Stimulated activated CD4-positive, alpha-beta T cell treated with anti-CD3 and anti-CD28 coated beads, Interleukin-1b, Interleukin-23, amount 100 ng/mL, for 48 hours (primary cell): ENCODE measurements at places on chromosomes 4 and X.

- no peak for DNase-seq
Measured at GRCh38 chr4:140251571-140251970, 97.6 kb upstream of the MAML3 start.

DNA sequence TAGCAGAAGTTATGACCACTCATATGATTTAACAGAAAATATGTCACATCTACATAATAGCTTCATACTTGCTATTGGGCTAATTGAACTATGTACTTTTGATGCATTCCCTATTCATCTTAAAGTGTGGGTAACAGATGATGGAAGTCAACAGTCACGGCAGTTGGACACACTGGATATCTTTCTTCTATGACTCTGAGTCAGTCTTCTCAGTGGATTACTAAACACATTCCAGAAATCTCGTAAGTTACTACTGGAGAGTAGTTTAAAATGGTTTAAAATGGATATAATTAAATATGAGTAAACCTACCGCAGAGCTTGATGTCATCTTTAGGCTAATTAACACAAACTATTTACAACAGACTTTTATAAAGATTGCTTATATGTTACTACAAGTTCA is 30.1 kb upstream of the CFAP299 start:
- no peak for DNase-seq

DNA sequence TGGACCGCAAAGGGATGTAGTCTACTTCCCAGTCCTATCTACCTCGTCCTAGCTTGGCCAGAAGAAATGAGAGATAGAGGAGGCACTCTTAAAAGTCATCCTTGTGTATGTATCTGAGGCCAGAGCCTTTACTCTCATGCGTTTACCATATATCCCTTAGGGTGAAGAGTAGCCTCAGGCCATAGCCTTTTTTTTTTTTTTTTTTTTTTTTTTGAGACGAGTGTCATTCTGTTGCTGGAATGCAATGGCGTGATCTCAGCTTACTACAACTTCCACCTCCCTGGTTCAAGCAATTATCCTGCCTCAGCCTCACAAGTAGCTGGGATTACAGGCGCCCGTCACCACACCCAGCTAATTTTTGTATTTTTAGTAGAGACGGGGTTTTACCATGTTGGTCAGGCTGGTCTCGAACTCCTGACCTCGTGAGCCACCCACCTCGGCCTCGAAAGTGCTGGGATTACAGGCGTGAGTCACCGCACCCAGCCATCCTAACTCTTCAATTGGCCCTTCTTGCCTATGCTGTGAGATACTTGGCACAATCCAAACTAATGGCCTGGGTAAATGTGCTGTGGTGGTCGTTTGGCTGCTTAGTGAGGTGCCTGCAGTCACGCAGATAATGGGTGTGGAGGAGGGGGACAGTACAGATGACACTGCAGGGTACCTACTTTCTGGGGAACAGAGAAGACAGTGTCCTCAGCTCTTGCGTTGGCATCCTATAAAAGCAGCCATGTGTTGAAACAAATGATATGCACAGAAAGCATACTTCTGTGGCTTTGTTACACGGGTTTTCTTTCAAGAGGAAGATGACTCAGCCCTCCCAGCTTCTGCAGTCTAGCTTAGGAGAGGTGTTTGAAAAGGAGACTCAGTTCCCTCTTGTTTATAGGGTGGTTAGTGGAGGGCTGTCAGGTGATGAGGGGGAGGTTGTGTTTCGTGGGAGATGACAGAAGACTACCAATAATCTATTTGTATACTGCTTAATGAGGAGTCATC is 10.4 kb upstream of the DGAT2L6 start:
- DNase-seq, result no peak

GRCh38 chrX:11535156-11535919 is 130.4 kb downstream of the ARHGAP6 start:
- no peak for DNase-seq

- DNase-seq, result no peak
Measured at GRCh38 chr4:123166023-123166422, 230.6 kb upstream of the SPRY1 start.

- DNase-seq, result no peak
Measured at GRCh38 chrX:10608099-10608498, 12.3 kb downstream of the MID1 start.

- DNase-seq, result no peak
Measured at GRCh38 chr4:45518832-45519231, 605.0 kb downstream of the GABRG1 start.

DNA sequence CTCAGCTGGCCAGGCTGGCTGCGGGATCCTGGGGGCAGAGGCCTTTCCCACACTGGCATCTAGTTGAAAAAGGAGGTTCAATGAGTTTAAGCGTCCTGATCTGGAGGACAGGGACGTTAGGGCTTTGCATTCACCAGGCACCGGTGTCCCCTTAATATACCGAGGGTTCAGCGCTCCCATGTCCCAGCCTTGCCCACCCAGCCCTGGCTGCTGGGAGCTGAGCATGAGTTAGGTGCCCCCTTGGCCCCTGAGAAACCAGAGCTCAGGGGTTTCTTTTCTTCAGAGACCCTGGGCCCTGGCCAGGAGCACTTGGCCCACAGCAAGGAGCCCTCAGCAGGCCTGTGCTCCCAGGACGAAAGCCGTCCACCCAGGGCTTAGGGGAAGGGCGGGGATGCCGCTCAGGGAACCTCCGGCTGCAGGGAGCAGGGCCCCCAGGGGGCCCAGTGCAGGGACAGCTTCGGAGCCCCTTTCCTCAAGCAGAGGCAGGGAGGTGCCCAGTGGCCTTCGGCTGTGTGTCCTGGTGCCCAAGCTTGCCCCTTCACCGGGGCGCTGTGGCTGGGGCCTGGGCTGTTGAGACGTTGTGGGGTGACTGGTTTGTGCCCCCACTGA is 20.9 kb upstream of the DUSP9 start:
- DNase-seq, result no peak

GRCh38 chr4:79042079-79042674 is 102.9 kb upstream of the PAQR3 start:
- no peak for DNase-seq

DNA sequence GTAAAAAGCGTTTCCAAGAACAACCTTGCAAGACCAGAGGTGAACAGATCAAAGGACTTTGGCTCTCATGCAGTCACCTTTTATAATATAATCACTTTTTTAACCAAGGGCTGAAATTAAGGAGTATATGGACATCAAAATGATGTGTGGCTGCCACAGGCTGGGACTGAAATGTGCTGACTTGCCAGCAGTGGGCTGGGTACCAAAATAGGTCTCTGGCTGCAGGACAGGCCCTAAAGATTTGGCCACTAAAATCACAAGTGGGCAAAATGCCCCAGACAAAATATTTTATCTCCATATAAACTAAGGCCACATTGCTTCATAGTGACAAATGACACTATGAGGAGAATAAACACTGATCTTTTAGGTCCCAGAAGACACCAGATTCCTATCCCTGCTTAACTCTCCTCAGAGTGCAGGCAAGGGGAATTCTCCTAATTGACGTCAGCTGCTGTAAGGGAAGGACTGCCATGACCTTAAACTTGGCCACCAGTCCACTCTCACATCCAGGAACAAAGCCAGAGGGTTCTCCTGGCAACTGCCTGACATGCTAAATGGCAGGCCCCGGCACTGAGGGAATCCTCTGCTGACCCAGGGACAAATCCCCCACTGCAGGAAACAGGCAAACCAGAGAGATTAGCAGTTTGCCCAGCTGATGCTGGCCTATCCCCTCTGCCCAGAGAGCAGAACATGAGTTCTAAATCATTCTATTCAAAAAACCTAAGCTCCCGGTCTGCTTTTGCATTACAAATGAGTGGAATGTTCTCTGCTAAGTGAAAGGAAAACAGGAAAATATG is 155.8 kb downstream of the PPP3CA start:
- no peak for DNase-seq

DNA sequence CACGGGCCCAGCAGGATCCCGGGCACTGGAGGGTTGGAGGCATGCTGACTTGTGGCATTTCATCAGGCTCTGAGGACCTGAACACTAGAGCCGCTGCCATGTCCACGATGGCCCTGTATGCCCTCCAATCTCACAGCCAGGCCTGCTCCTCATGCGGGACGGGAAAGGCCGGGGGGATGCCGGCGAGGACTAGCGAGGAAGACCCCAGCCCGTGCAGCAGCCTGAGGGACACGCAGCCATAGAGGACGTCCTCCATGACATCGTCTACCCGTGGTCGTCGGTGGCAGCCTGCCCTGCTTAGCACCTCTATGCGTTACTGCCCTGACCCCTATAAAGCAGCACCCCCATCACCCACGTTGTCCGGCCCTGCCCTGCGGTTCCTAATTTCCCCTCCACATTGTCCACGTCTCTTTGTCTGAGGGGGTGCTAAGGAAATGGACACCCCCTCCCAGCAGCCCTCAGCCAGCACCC is 32.6 kb downstream of the HMX1 start:
- no peak for DNase-seq

DNA sequence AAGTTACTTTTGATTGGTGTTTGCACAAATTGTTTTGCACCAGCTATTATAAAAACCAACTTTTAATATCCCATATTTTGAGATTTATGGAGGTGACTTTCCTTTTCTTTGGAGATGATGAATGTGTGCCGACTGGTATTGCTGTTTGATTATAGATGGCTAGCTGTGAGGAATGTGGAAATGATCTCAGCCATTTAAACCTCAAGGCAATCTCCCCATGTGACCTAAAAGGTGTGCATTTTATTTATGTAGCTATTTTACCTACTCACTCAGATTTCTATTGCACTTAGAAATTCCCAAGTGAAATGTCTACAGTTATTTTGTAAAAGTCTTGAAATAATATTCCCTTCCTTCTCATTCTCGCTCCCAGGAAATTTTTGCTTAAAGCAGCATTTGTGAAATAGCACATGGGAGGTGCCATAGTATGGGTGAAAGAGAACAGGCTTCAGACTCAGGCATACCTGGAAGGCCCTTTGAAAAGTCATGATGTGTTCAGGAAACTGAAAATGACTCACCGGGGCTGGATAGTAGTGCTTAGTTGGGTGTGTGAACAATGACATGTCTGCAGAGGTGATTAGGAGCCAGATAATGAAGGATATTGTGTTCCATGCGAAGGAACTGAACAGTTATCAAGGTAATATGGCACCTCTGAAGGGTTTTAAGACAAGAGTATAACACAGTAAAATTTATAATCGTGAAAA is 247.6 kb downstream of the CBLL2 start:
- no peak for DNase-seq

- DNase-seq, result no peak
Measured at GRCh38 chr4:35358001-35358584, 886.2 kb downstream of the ARAP2 start.

- DNase-seq, result no peak
Measured at GRCh38 chr4:20359692-20360091, 108.0 kb downstream of the SLIT2 start.

DNA sequence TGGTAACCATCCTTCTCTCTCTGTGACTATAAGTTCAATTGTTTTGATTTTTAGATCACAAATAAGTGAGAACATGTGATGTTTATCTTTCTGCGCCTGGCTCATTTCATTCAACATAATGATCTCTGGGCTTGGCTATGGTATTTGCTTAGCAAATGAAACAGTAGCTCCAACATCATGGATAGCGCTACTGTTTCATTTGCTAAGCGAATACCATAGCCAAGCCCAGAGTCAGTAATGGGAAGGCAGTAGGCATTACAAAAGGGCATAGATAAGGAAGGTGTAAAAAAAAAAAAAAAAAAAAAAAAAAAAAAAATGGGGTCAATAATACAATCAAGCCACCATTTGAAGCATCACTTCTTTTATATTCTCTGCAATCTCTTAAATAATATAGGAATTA is 469.0 kb upstream of the ATOH1 start:
- no peak for DNase-seq

DNA sequence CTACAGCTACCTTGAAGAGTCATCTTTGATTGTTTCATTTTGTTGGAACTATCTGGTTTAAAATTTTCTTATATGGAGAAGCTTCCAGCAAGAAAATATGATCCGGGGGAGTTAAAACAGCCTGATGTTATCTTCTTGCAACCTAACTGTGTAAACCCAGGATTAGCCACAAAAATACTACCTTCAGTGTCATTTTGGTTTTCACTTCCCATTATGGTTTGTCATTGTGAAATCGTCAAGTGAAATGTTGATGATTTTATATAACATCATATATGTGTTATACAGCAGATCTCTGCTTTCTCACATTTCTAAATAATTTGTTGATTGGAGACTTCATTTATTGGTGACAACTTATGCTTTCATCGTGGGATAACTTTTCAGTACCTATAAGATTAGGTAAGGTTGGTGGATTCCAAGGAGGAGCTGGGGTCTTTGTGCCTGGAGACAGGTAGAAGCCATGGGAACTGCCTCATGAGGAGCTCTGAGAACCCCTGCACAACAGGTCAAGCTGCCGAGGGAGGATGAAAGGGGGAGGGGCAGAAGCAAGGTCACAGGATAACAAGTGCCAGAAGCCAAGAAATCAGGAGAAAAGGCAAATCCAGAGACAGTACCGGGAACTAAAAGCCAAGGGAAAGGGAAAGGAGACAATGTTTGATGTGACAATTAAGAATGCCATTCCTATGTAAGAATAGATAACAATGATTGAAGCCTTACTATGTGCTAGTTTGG is 7.2 kb downstream of the ARHGAP24 start:
- DNase-seq, result no peak

GRCh38 chrX:1440506-1440905 is 12.2 kb downstream of the ASMTL start:
- no peak for DNase-seq

DNA sequence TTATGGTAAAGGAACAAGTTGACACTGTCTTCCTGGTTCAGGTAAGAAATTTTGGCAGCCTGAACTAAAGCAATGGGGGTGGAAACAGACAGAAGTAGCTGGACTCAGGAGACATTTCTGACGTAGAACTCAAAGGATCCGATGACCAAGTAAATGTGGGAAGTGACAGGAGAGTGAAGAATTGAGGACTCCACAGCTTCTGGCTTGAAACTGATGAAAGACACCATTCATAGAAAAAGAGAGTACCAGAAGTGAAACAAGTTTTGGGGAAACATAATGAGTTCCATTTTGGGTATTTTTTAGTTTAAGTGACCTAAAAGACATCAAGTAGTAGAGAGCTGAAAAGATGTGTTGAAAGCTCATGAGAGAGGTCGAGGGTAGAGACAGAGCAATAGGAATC is 5.7 kb downstream of the FAM120C start:
- no peak for DNase-seq

- no peak for DNase-seq
Measured at GRCh38 chrX:114611018-114611619, 27.2 kb downstream of the HTR2C start.

- DNase-seq, result no peak
Measured at GRCh38 chrX:77505227-77505626, 58.0 kb downstream of the FGF16 start.

GRCh38 chr4:30920043-30920442 is 199.9 kb downstream of the PCDH7 start:
- no peak for DNase-seq

GRCh38 chr4:187333151-187333550 is 609.5 kb upstream of the FAT1 start:
- no peak for DNase-seq

- DNase-seq, result no peak
Measured at GRCh38 chr4:10008609-10009005, 12.7 kb downstream of the SLC2A9 start.

- DNase-seq, result no peak
Measured at GRCh38 chrX:1306909-1307625, 29.5 kb upstream of the IL3RA start.

DNA sequence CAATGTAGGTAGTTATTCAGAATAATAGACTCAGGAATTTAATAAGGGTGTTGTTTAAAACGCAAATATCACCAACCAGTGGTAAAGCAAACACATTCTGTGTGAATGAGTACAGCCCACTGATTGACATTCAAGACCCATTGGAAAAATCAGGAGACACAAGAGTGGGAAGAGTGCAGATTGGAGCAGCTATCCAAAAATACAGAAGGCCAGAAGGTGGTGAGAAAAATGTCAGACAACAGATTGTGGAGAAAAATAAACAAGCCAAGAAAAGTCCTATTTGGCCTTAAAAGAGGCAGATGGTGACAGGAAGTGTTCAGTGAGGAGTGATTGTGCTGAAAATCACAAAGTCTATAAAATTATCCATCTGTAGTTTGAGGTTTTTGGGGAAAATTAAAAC is 39.3 kb downstream of the CPE start:
- no peak for DNase-seq
